ENCODE measurements at places on chromosomes 2 and 18.

DNA sequence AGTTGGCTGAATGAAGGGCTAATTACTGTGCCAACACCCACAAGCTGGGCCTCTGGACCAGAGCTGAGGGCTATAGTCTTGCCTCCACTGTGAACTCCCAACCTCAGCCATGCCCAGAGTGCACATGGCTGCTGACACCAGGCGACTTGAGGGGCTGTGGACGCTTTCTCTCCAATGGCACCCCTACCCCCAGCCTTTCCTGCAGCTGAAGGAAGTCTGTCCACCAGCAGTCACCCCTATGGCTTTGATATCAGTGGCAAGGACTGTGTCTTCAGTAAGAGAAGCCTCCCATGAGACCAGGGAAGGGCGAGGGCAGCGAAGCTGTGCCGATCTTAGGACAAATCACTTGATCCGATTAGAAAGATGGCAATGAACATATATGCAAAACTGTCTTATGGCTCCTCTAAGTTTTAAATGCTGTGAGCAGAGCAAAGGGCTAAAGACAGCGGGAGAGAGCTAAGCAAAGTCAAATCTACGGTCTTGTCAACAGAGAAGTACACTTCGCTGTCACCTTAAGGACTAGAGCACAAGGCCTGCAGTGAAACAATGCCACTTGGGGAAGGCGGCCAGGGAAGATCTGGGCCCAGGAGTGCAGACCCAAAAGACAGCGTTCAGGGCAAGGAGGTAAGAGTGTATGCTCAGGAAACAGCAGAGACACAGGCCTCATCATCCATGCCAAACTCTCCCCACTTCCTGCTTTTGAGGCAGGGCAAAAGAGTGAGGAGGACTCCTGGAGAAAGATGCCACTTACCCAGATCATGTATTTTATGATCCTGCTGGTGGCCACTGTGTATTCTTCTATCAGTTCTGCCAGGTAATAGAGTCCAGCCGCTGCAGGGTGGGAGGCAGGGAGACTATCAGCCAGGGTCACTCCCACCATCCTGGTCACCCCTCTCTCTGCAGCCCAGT is 1.5 kb downstream of the TEX261 start:
- no peak for DNase-seq

- no peak for DNase-seq
Measured at GRCh38 chr2:120710256-120710655, 25.4 kb upstream of the GLI2 start.

GRCh38 chr2:167943897-167944296 is 303.5 kb downstream of the STK39 start:
- no peak for DNase-seq

- no peak for DNase-seq
Measured at GRCh38 chr2:8125741-8126711, 555.8 kb upstream of the ID2 start.

DNA sequence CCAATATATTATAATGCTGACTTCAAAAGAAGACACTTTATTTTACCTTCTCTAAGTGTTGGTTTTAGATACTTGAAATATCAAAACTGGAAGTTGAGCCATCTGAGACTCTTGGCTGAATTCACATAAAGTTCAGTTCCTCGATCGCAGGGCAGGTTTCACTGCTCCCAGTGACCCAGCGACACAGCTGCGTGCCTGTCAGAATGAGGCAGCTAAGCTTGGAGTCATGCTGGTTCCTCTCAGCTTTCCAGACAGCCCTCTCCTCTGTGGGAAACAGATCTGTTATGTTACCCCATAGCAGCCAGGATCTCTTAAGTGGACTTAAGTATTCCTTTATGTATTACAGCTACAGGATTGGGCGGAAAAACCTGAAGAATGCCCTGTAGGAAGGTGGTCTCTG is 142.8 kb upstream of the ALPP start:
- no peak for DNase-seq

- DNase-seq: no peak
Measured at GRCh38 chr2:168430431-168430830, 25.6 kb upstream of the CERS6 start.

- DNase-seq: no peak
Measured at GRCh38 chr2:189274361-189274760, 94.8 kb upstream of the COL5A2 start.

DNA sequence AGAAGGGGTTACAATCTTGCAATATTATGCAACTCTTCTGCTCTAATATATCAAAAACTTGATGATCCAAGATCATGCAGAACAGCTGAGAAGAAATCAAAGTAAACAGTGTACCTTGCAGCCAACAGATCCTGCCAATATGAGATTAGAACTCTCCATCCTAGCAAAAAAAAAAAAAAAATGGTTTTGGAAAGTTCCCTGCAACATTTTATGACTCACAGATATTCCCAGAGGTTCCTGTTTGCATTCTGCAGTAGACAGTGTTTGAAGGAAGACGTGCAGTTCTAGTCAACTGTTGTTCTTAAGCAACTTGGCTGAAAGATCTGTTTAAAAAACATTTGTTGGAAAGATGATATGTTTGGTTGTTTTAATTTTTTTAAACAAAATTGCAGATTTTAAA is 103.6 kb upstream of the WDR75 start:
- DNase-seq: no peak

DNA sequence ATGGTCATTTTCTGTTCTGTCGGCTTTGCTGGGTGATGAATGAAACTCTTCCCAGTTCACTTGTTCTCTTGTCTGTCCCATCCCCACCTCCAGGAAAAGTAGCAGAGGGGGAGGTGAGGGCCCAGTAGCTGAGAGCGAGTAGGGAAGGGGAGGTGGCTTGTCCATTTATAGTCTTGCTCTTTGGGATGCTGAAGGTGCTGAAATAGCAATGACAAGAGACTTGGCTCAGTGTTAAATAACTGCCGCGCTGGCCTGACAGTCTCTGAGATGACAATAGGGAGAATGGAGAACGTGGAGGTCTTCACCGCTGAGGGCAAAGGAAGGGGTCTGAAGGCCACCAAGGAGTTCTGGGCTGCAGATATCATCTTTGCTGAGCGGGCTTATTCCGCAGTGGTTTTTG is at the start of gene SMYD1:
Gene SMYD1, plus strand, starts transcription at position 228 of the 400 bp plus-strand sequence. Its CDS starts 40 bp downstream, at position 268.
- no peak for DNase-seq

DNA sequence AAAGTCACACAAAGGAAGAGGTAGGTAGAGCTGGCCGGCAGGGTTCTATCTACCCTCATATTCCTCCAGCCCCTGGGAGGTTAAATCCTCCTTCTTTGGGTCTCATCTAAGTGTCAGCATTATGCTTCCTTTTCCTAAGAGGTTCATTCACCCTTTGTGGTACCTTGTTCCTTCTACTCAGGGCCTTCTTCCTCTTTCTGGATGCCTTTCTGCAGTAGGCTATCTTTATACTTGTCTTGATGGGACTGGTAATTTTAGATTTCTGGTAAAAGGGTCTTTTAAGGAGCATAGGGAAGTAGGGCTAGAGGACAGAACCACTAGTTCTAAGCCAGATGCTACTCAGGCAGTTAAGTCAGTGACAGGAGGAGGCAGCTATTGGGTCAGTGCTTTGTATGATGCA is 13.7 kb upstream of the TNP1 start:
- DNase-seq: no peak

GRCh38 chr18:21805771-21806366 is 65.3 kb downstream of the MIB1 start:
- no peak for DNase-seq

DNA sequence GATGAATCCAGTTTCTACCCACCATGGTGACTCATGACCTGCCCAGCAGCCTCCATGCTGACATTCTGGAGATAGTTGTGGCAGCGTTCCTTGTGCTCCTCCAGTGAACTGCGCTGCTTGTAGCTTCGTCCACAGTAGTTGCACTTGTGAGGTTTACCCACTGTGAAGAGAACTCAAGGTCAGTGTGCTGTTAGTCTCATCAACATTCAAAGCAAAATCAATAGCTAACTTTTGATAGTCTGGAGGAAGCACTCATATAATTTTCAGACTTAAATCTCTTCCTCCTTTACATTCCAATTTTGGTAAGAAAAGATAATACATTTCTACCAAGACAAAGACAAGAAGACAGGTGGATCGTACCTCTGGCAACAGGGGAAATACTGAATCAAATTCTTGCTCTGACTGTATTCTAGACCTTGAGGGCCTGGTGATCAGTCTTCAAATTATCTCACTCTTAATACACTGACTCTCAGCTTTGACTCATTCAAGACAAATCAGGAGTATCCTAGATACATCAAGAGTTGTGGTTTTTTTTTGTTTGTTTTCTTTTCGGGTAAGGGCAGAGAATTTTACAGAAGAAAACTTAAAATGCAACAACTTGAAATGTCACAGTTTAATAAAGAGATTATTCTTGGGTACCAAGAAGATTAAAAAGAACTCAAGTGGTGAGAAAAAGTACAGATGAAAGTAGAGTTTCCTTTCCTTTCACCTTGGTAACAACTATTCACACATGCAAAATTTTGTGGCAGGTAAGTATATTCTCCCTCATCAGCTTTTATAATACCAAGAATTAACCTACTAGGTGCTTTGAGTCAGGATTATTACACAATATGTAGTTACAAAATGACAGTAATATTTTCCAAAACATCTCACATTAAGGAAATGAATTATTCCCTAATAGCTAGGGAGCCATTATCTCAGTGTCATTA is 129.2 kb downstream of the IKZF2 start:
- no peak for DNase-seq

- DNase-seq: no peak
Measured at GRCh38 chr2:4964001-4964540, 728.1 kb upstream of the SOX11 start.

GRCh38 chr2:226031647-226032501 is 632.4 kb downstream of the NYAP2 start:
- DNase-seq: peak; percentile 38

DNA sequence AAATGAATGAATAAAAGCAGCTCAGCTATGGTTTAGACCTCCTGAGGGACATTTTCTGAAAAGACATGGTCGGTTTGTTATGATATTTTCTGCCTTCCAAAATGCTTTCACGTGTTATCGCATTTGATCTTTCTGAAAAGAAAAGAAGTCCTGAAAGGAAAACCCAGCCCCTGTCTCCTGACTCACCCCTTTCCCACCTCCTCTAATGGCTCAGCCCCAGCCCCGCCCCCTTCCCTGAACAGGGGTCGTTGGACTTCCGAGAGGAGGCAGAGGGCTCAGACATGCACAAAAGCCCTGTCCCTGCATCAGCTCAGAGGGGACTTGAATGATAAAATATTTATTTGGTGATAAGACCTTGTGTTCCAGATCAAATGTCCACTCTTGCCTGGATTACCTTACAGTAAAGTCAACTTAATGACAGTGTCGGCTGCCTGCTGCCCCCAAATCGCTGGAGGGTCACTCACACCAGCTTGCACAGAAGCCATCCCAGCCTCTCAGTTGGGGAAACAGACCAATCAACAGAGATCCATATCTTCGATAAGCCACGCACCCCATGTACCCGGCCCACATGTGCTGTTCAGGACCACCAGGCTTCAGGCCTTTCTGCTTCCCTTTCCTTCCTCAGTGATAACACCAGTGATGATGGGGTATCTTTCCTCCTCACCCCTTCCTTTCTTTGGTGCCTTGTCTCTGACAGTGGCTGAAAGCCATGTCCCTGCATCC is 69.6 kb downstream of the CLHC1 start:
- no peak for DNase-seq

DNA sequence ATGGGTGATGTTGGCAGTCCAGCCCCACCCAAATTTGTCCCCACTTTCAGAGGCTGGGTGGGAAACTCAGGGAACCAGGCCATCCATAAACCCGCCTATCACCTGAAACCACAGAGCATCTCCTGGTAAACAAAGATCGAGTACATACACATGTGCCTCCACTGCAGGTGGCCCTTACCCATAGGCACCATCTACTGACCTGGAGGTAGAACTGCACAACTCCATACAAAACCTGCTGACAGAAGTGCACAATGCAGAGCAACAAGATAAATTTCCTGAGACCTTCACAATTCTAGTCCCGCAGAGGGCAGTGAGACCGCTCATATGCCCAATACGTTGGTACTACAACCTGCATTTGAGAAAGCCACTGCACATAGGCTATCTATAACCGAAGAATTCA is 856.3 kb downstream of the SUCLG1 start:
- no peak for DNase-seq

DNA sequence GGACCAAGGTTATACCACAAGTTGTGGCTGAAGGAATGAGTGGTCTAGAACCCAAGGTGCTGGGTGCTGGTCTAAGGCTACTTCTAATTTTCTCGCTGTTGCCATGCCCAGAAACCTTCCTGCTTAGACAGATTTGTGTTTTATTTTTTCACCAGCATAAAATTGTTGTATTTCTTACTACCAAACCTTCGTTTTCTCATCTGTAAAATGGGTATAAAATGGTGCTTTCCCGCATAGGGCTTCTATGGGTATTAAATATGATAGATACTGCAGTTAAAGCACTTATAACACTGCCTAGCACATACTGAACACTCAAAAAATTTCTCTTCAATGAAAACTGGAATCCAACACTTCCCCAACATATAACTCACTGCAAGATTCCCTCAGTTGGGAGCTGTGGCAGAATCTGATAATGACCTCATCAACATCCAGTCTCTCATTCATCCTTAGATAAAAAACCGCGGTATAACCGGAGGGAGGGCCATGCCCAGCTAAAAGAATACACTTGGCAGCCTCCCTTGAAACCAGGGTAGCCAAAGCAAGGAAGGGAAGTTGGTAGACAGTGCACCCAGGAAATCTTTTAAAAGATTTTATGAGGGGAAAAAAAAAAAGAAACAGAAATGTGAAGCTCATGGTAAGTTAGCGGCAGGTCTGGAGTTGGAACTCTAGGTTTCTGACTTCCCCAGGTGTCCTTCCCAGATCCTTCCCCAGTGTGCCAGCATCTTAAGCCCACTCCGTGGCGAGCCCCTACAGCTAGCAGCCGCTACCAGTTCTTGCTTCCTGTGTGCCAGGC is 1.2 kb downstream of the NEMP2 start:
- no peak for DNase-seq

GRCh38 chr2:135150725-135151124 is 98.6 kb downstream of the RAB3GAP1 start:
- DNase-seq: no peak
